Mammary epithelial cell (primary cell): ENCODE measurements at places on chromosomes 16 and 17. TPM values are rescaled to one million over a fixed set of nuclear protein-coding genes. Genes with fewer than 3 reads are reported as not detected.

DNA sequence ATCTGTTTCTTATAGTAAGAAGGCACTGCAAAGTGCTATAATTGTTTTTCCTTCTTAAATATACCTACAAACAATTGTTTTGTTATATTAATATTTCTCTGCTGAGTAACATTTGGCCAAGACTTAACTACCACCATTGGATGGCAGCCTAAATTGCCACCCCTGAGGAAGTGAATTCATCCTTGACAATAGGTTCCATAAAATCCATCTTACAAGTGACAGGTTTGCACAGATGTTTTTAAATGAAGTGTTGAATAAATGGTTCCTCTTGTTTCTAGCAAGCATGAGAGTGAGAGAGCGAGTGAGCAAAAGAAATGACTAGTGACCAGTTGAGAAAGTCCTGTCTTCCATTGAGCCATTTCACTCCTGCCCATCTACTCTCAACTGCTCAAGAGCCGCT is 8.3 kb upstream of the MPHOSPH6 start:
- DNase-seq: no peak

DNA sequence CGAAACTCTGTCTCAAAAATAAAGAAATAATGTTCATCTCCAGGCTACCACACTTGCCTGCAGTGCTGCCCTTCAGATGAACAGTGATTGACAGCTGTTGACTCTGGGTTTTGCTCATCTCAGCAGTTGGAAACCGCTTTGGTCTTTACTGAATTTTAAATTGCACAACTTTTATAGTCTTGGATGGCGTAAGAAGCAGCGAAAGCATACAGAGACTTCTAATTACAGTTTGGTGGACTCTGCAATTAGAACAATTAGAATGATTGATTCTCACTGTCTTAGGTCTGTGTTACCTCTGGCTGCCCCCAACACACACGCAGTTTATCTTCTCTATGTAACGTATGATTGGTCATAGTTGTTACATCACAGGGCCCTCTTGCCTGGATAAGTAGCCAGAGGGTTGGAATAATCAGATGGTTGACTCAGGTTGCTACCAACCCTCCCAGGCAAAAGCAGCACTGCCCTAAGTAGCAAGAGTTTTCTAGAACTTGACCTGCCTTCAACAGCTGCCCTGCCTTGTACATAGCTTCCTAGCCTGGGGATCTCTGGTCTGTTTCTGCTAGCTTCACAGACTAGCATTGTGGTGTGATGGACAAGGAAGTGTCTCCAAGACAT is 1.9 kb upstream of the NAT9 start:
- DNase-seq: no peak

- no peak for DNase-seq
These were observed 170.3 kb downstream of the MAF start for GRCh38 chr16:79430191-79430678.

DNA sequence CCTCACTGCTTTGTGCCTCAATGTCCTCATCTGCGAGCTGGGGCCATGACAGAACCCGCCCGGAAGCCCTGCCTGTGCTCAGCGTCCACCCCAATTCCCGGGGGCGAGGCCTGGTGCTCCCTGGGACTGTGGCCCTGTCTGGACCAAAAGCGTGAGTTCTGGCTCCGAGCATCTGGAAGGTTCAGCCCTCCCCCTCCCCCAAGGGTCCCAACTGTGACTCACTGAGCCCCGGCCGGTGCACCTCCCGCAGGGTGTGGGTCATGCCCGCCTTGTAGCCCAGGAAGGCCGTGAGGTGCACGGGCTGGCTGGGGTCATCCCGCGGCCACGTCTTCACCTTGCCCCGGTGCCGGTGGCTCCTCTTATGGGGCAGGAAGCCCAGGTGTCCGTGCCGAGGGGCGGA is 755 bp downstream of the RPL3L start:
- DNase-seq: no peak

- DNase-seq: no peak
These were observed at the start of gene NTN3 for GRCh38 chr16:2471016-2471652. Gene NTN3 (plus strand): TSS chr16:2471297. CDS start chr16:2471702, 405 bp downstream.

- no peak for DNase-seq
These were observed 10.6 kb upstream of the VAT1L start for GRCh38 chr16:77777745-77778144.

DNA sequence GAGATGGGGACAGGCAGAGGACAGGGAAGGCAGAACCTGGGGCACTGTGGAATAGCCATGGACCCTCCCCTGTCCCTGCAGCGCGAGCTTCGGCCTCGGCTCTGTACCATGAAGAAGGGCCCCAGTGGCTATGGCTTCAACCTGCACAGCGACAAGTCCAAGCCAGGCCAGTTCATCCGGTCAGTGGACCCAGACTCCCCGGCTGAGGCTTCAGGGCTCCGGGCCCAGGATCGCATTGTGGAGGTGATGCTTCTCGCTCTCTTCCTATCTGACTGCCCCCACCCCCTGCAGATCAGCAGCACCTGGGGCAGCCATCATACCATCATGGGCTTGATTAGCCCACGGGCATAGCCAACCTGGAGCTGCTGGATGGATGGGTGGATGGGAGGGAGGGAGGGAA is 13.5 kb downstream of the NHERF1 start:
- DNase-seq: no peak

GRCh38 chr17:13940858-13941665 is 128.2 kb upstream of the COX10 start:
- DNase-seq: peak; percentile 35

- DNase-seq: peak; percentile 68
These were observed 49.0 kb downstream of the BCL7C start for GRCh38 chr16:30844671-30845449.

GRCh38 chr17:80749611-80750010 is 205.0 kb downstream of the RPTOR start:
- no peak for DNase-seq

GRCh38 chr16:52501746-52502145 is 45.2 kb downstream of the TOX3 start:
- DNase-seq: no peak

GRCh38 chr17:40663252-40663651 is 1.7 kb downstream of the KRT222 start:
- no peak for DNase-seq

DNA sequence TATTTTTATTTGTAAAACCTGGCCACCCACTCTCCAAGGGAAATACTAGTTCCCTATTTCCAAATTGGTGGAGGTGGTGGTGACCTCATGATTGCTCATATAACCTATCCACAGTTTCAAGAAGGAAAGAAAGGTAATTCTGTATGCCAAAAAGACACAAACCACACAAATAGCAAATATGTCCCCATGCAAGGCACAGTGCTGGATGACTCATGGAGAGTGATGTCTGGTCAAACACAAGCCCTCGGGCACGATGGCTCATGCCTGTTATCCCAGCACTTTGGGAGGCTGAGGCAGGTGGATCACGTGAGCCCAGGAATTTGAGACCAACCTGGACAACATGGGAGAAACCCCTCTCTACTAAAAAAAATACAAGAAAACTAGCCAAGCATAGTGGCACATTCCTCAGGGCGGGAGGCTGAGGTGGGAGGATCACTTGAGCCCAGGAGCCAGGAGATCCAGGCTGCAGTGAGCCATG is 64.2 kb downstream of the GNA13 start:
- DNase-seq: peak; percentile 98

GRCh38 chr16:46884513-46885293 is 541 bp downstream of the GPT2 start:
- DNase-seq: peak; percentile 36

GRCh38 chr17:2899906-2900305 is 103.7 kb downstream of the RAP1GAP2 start:
- DNase-seq: no peak

DNA sequence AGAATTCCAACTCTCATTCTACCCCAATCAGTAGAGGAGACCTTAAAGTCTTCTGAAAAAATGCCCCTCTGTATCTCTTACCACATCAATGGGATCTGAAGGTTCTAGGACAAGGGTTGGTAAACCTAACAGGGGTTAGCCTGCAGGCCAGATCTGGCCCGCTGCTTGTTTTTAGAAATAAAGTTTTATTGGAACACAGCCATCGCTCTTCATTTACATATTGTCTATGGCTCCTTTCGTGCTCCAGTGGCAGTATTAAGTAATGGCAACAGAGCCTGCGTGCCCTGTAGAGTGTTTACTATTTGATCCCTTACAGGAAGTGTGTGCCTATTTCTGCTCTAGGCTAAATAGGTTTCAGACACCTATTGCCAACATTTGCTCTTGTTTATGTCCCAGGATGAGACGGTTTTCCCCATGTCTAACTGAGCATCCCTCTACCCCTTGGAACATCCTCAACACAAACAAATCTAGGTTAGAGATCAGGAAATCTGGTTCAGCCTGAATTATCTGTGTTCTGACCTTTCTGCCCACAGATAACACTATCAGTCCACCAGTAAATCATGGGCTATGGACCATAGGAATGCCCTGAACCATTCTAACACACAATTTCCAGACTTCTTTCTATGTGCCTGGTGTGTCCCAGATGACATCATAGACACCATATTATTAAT is 44.2 kb upstream of the ERCC4 start:
- no peak for DNase-seq

- peak; percentile 24 for DNase-seq
These were observed 13.1 kb downstream of the SPATA33 start for GRCh38 chr16:89670496-89671431.

Gene FBXW10B
- total RNA-seq: 1.0 and 1.5 TPM in 2 replicates

Gene CD79B
- 0.17 TPM for total RNA-seq

Gene ADAM11
- 0.17 TPM for total RNA-seq

Gene SECTM1
- total RNA-seq: 2.7 TPM

Gene LITAFD
- total RNA-seq: not detected

Gene DNAI2
- not detected in 2 replicates for total RNA-seq

Gene CBLN1
- total RNA-seq: not detected in 2 replicates

Gene ALDH3A1
- 21.8 TPM for total RNA-seq

Gene WRAP53
- total RNA-seq: 4.3 TPM

Gene MRPL10
- 18.2 TPM for total RNA-seq

Gene MEIOC
- 0.17 TPM for total RNA-seq

Gene ELMO3
- 20.3 and 29.0 TPM in 2 replicates for total RNA-seq

Gene PYDC1
- total RNA-seq: not detected in 2 replicates
